ENCODE measurements at places on chromosomes 6 and 20.

DNA sequence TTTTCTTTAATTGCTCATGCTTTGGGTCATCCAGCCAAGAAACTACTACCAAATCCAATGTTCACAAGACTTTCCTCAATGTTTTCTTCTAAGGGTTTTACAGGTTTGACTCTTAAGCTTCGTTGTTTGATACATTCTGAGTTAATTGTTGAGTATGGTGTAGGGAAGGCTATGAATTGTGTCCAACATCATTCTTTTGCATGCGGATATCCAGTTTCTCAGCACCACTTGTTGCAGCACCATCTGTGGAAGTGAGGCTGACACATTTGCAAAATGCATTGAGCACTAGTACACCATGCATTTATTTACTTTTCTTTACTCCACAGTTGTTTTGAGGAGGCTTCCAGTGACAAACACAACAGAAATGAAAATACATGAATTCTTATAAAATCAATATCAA is 17.2 kb downstream of the MICA start:
- no peak for DNase-seq

DNA sequence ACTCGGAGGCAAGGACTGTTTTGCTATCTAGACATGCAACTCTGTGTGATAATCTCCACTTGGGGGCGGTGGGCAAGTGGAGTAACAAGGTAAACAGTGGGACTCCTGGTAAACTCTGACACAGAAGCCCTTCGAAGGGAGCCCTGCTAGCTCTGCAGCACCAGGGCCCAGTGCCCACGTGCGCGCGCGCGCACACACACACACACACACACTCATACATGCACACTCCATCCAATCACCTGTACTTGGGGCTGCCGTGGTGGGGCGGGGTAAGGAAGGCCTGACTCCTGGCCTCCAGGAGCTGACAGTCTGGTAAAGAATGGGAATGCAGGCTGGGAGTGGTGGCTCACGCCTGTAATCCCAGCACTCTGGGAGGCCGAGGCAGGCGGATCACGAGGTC is 36.4 kb downstream of the TAF4 start:
- no peak for DNase-seq

DNA sequence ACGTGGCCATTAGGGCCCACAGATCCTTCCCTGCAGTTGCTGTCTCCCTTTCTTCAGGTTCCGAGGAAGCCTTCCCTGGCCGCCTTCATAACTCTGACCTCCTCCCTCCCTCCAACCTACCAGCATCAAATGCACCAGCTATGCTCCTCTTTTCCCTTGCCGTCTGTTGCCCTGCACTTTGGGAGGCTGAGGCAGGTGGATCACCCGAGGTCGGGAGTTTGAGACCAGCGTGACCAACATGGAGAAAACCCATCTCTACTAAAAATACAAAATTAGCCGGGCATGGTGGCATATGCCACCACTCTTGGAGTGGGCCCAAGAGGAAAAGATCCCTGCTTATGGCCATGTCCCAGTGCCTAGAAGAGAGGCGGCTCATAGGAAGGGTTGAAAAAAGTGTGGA is 31.8 kb downstream of the RNASET2 start:
- DNase-seq = no peak

DNA sequence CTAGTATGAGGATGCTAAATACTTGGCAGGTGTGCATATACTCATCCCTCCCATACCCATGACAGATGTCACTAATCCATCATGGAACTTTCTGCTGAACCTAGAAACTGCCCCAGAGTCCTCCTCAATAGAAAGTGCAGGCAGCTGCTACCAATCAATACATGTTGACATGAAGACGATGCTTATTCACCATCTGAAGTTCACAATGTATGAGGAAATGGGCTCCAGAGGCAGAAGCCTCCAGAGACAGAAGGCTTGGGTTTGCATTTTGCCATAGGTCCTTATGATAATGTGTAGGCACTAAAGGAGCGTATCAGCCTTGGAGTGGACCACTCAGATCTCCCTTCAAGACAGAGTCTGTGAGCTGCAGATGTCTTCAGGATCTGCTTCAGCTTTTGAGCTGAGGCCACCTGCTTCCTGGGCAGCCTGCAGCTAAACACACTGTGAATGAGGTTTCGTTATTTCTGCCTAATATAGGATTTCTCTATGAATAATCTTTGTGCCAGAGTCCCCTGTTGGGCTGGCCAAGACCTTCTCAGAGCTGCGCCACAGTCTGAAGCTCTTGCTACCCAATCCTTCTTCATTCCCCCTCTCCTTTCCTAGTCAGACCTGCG is 7.5 kb upstream of the KIAA1755 start:
- no peak for DNase-seq

GRCh38 chr6:87540539-87540938 is 49.2 kb downstream of the RARS2 start:
- DNase-seq = no peak

- no peak for DNase-seq
These were observed 147.1 kb upstream of the SASH1 start for GRCh38 chr6:148195511-148195910.

DNA sequence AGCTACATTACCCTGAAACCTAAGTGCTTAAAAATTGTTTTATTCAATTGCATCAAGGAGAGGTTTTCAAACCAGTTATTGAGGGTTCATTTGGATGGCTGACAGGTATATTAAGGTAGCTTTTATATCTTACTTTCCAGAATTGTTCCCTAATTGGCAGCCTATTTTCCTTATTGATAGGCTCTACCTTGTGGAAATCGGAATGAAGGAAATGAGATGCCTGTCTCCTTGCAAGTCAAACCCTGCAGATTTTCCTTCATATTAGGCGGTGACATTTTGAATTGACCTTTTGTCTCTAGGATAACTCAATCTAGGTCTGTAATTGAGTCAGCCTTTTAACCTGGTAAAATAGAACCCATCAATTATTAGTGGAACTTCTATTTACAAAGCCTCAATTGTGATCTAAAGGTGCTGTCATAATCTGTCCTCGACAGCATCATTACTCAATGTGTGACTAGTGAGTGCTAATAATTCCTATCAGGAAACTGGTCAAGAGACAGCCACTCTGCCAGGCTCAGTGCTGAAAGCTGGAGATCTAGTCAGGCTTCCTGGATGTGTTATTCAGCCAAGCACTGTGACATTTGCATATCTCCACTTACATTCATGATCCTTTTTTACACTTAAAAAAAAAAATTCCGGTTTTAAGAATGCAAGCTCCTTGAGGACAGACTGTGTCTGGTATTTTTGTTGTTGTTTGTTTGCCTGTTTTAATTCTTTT is 20.1 kb downstream of the OPRM1 start:
- DNase-seq = no peak

GRCh38 chr6:41051873-41052272 is 1.1 kb upstream of the APOBEC2 start:
- DNase-seq = no peak

DNA sequence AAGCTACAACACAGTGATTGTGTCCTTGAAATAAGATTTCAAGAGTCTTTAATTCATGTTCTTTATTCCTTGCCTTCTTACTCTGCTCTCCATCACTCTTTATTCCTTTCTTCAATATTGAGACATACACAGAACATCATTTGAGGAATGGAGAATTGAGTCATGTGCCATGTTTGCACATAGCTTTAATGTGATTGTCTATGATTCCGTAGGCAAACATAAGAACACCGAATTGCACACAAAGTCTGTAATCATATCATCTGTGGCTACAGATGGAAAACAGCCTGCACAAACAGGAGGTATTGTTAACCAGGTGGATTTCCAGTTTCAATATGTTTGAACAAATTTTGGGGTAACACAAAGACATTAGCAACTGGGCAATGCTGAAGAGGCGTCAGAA is 571.6 kb upstream of the GJE1 start:
- no peak for DNase-seq

- DNase-seq = no peak
These were observed 833.7 kb downstream of the TFAP2A start for GRCh38 chr6:9581155-9581554.

GRCh38 chr6:148611213-148611612 is 135.6 kb upstream of the UST start:
- no peak for DNase-seq

- no peak for DNase-seq
These were observed 112.2 kb downstream of the IRF4 start for GRCh38 chr6:503610-504362.

DNA sequence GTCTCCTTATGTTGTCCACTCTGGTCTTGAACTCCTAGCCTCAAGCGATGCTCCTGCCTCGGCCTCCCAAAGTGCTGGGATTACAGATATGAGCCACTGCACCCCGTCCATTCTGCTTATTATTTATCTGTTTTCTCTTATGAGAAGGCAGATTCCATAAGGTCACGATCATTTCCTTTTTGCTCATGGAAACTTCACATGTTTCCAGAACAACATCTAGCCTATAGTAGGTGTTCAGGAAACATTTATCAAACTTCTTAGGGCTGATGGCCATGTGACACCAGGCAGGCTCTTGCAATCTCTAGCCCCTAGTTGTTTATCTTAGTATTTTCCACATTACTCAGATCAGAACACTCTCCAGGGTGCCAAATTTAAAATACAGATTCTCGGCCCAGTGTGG is 61.2 kb downstream of the ZFP64 start:
- no peak for DNase-seq

GRCh38 chr6:128710315-128710714 is 172.6 kb upstream of the LAMA2 start:
- no peak for DNase-seq

DNA sequence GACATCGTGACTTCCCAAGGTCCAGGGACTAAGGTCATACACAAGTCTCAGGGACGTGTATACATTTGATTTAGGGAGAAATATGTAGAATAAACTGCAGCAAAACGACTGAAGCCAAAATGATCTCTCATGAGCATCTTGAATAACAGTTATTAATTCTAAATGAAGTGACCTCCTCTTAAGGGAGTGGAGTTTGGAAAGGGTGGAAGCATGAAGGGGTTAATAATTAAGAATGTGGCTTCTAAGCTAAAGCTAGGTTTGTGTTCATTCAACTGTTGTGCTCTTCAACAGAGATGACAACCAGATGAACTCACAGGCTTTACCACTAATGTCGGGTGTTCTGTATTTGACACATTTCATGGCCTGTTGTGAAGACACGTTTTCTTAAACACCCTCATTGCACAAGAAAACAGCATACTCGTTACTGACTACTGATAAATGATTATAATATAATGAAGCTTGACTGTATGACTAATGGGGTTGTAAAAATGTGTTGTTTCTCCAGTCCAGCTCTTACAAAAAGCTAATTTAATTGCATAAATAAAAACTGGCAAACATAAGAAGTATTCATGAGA is 1.5 kb downstream of the PPP1R14C start:
- DNase-seq = no peak

GRCh38 chr6:7073821-7074525 is 33.8 kb upstream of the RREB1 start:
- no peak for DNase-seq

DNA sequence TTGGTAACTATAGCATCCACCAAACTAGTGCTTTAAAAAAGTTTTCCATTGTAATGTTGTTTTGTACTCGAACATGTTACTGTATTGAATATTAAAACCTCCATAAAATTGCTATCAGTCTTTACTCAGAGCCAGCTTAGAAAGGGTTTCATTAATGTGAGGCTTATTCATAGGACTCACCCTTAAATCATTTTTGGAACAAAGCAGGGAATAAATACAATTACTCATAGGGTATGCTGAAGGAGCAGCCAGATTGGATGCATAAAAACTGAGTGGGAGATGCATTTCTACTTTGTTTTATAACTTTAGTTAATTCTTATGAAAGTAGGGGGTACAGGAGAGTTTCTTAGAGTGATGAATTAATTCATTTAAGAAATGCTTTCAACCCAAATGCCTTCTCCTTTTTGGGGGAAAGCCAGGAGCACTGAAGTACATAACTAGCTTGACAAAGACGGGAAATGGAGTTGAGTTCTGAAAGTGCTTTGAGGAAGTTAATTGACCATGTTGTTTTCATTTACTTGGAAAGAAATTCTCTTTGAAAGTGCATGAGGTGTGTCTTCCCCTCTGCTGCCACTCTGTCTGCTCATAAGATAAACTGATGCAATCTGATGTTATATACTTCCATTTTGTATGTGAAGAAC is 90.3 kb downstream of the RNF144B start:
- DNase-seq = no peak

DNA sequence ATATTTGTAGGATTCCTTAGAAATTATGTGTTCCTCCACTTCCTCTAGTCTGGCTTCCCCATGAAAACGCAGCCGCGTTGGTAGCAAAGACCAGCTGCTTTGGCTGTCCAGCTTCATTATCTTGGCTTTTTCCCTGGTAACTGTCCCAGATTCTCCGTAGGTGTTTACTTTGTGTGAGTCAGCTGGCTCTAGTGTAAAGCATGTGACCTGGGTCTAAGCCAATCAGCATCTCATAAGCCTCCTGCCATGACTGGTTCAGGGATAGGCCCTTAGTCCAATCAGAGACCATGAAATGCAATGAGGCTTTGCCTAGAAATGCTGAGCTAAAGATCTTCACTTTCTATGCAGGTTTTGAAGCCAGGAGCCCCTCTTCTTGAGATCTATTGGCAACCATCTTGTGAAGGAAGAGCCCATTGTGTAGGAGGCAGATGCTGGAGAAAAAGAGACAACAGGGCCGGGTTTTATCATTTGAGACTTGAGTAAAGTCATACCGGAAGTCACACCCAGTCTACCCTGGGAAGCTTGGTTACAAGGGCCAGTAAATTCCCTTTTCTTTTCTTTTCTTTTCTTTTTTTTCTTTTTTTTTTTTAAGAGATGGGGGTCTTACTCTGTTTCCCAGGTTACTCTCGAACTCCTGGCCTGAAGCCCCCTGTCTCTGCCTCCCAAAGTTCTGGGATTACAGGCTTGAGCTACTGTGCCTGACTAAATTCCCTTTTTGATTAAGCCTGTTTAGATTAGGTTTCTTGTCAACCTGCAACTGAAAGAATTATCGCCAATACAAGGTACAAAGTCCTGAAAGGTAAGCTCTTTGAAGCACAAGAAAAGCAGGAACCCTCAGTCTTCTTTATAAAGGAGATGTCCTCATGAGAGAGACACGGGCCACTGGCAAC is 256.5 kb upstream of the RREB1 start:
- DNase-seq = no peak

- DNase-seq = peak; percentile 3
These were observed 593.4 kb upstream of the CDH4 start for GRCh38 chr20:60658681-60659080.
